ENCODE measurements at places on chromosomes 7 and 10.

GRCh38 chr10:116877391-116877790 lies 28.1 kb downstream of the ENO4 start:
- no peak for DNase-seq

- DNase-seq = no peak
These were observed 25.9 kb downstream of the CYP2W1 start for GRCh38 chr7:1008733-1009363.

DNA sequence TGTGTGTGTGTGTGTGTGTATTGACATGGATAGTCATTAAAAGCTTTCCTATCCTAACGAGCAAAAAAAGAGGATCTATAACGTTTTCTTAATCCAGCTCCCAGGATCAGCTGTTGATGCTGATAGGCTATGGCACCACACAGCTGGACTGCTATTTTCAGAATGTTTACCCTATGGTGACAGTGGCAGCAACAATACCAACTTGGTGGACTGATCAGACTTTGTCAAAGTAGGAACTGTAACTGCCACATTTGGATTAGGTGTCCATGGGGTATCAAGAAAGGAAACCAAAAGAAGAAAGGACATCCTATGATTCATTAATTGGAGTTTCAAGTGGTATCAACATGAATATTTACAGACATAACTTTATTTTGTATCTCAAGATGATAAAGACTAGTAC lies 2.7 kb upstream of the CLEC5A start:
- DNase-seq = no peak

DNA sequence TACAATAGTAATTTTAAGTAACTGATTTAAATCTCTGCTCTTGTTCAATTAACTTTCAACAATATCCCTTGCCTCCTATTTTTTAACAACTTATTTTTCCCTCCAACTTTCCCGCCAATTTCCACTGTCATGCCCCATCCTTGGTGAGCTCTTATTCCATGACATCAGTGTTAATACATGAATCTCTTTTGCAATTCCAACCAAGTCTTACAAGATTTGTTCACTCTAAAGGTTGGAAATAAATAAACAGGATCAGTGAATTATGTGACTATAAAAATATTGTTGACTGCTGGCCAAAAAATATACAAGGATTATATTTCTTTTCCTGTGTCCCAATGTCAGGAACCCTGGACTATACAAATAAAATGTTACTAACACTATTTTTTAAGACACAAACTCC lies 21.0 kb upstream of the AGMO start:
- no peak for DNase-seq

DNA sequence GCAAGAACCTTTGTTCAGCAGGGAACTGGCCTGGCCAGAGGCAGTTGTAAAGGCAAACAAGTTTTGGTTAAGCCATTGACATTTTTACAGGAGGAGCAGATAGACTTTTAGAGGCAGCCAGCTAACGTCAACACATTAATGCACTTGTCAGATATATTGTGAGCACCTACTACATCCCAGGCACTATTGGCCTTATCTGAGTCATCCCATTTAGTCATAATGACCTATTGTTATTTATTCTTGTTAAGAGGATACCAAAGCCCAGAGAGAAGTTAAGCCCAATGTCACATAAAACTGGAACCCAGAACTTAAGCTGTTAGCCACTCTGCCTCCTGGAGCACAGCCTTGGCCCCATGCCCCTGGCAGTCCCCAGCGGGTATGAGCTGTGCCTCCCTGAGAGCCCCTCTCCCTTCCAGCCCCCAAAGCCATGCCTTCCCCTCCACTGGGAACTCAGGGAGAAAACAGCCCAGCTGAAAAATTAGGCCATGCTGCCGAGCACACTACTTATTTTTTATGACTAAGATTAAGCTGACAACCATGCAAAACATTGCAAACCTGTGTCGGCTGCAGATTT lies 32.7 kb upstream of the TRIM8 start:
- DNase-seq = no peak
